CD4-positive, alpha-beta T cell treated with Interleukin-4 for 4 hours (primary cell): ENCODE measurements at places on chromosomes 4 and X.

DNA sequence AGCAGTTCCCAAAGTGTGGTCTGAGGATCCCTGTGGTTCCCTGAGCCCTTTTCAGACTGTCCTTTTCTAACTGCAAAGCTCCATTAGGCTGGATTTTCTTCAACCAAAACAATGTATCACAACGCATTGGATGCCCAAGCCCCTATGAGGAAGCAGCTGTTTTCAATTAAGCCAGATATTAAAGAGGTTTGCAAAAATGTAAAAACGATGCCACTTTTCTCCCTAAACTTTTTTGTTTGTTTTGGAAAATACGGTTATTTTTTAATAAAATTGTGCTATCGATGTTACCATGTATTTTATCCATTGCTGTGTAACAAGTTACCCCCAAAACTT, 170.4 kb upstream of the BCOR start:
- DNase-seq = no peak

GRCh38 chr4:123300222-123301039, 96.2 kb upstream of the SPRY1 start:
- DNase-seq = no peak

- DNase-seq = no peak
Observed at GRCh38 chr4:58515226-58515625, 1405.0 kb upstream of the IGFBP7 start.

DNA sequence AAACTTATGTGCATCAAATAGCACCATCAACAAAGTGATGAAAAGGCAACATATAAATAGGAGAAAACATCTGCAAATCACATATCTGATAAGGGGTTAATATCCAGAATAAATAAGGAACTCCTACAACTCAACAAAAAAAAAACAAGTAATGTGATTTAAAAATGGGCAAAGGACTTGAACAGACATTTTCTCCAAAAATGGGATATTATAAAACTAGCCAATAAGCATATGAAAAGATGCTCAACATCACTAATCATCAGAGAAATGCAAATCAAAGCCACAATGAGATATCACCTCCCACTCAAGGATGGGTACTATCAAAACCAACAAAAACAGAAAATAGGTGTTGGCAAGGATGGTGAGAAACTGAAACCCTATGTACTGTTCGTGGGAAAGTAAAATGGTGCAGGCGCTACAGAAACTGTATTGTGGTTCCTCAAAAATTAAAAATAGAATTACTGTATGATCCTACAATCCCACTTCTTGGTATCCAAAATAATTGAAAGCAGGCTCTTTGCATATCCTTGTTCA, 2.4 kb downstream of the DNAJB14 start:
- DNase-seq = peak; percentile 35

DNA sequence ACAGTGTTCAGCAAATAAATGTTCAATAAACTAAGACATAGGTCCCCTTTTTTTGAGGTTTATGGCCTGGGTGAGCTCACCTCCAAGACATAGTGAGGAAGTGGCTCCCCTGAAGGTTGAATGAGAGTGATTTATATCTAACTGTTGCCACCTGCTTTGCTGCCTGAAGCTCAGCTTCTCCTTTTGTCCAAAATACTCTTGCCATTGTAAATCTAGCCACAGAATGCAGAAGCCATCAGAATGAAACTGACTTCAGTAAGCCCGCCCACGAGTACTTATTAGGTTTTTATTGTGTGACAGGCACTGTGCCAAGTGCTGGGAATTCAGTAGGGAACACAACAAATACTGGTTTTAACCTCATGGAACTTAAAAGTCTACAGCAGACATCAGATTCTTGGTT, 18.0 kb downstream of the SPINK2 start:
- DNase-seq = no peak

DNA sequence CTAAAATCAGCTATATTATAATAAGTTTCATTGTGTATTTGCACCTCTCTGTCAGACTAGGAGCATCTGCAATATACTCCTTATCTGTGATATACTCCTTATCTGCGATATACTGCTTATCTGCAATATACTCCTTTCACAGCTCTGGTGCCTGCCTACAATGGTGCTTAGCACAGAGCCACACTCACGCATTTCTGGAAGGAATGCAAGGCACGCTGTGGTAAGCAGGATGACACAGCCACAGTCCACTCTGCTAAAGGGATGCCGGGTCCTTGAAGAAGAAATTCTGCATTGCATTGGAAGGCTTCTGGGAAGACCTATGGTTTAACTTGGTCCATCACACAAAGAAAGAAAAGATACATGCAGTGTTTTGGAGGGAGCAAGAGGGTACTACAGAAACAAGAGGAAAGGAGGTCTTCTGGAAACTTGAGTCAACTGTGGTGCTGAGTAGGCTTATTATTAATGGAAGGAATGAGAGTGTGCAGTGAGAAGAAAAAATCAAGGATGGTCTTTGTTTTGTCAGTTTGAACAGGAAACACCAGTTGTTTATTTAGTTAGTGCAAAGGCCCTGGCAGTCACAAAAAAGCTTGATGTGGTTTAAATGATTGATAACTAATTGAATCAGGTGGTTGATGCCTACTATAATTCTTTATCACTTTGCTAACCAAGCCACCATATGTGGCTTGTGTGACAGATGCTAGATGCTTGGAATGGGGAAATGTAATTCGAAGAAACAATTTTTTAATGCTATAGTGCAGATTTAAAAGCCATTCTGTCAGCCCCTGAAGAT, 342.3 kb downstream of the GRXCR1 start:
- no peak for DNase-seq

GRCh38 chr4:148827781-148828180, 385.6 kb upstream of the NR3C2 start:
- DNase-seq = no peak

GRCh38 chr4:10008609-10009005, 12.7 kb downstream of the SLC2A9 start:
- DNase-seq = no peak

GRCh38 chr4:8108991-8109390, 49.6 kb downstream of the ABLIM2 start:
- no peak for DNase-seq

DNA sequence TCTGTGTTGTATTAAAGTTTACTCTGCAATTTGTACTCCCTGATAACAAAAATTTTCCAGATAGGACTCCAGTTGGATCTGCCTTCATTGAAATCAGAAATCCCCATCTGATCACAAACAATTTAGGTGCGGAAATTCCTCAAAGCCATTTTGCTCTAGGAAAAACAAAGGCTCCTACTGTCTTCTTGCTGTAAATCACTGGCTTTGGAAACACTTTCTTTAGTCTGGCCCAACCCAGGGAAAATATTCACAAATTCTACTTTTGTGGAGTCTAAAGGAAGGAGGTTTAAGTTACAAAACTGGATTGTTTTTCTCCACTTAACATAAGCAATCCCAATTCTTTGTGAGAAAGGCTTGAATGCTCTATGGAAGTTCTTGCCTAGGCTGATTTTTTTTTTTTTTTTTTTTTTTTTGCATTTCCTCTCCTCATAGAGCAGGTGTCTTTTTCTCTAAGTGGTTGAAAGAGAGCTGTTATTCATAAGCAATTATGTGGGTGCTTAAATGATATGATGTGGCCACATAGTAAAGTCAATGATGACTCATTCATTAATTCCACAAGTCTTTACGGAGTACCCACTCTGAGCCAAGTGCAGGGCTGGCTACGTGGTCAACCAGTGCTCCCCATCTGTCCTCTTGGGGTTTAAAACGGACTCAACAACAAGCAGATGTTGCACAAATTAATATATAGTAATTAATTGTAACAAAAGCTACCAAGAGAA, 261.4 kb downstream of the LDB2 start:
- DNase-seq = no peak

DNA sequence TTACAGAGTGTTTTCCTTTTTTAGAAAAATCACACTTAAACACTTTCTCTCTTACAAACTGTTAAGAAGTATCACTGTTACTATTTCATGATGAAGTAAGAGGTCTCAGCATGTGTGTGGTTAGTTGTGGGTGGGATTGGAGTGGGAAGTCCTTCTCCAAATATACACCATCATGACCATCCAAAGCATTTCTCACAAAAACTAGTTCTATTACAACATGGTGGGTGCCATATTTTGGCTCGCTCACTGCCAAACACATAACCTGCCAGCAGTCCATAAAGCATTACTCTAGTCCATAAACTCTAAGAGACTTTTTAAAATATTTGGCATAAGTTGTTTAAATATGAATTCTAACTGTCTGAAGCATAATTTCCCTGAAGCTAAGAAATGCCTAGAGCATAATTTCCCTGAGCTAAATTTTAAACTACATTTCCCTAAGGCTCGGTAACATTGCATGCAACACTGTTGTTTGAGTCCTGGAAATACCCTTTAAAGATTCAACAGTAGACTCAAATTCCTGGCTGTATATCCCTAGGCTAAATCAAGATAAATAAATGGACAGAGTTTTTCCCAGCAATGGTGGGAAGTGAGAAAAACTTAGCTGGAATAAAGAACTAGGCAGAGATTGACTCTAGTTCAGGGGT, 415.0 kb upstream of the INTU start:
- DNase-seq = no peak

DNA sequence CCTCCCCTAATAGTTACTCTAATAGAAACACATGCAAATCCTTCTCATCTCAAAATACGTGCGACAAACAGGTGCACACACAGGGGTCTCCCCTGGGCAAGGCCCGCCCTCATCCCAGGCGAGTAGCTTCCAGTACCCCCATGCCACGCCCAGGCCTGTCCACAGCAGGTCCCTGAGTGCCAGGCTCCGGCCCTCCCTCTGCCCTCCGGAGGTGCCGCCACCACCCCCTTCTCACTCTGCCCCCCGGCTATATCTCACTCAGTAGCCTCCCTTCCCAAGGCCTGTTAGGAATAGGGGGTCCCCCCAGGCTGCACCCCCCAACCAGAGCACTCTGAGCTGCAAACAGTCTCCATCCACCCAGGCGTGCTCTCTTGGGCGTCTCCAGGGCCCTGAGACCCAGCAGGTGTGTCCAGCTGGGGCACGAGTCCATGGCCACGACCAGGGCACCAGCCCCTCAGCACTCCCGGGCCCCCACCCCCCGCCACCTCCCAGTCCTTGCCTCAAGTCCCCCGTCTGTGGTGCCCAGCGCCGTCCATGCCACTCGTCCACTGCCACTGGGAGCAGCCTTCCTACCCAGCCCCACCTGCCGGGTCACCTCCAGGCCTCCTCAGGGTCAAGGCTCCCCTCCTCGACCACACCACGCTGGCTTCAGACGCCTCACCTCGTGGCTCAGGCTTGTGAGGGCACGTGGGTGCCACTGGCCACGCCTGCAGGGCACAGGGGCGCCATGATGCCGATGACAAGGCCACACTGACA, 41.7 kb downstream of the FAM53A start:
- no peak for DNase-seq

- DNase-seq = no peak
Observed at GRCh38 chrX:139909712-139910111, 23.1 kb downstream of the ATP11C start.

- DNase-seq = no peak
Observed at GRCh38 chrX:125248931-125249330, 70.7 kb upstream of the TEX13C start.

DNA sequence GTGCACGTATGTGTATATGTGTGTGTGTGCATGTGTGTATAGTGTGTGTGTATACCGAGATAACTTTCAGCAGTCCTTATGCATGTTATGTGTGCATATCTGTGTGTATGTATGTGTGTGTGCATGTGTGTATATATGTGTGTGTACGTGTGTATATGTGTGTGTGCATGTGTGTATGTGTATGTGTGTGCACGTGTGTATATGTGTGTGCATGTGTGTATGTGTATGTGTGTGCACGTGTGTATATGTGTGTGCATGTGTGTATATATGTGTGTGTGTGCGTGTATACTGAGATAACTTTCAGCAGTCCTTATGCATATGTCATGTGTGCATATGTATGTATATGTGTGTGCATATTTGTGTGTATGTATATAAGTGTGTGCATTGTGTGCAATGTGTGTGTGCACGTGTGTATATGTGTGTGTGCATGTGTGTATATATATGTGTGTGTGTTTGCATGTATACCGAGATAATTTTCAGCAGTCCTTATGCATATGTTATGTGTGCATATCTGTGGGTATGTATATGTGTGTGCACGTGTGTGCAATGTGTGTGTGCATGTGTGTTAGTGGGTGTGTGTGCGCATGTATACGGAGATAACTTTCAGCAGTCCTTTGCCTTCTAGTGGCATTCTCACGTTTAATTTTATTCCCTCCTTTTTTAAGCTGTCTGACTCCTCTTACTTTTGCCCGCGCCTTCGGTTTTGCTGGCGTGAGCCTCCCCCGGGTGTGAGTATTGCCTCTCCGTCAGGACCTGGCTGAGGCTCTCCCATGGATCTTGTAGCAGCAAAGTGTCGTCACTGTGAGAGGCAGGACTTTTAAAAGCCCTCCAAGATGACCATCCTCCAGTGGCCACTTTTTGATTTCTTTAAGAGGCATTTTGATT, 99.6 kb upstream of the SHOX start:
- no peak for DNase-seq

- DNase-seq = no peak
Observed at GRCh38 chr4:143207555-143207954, 22.8 kb downstream of the USP38 start.

DNA sequence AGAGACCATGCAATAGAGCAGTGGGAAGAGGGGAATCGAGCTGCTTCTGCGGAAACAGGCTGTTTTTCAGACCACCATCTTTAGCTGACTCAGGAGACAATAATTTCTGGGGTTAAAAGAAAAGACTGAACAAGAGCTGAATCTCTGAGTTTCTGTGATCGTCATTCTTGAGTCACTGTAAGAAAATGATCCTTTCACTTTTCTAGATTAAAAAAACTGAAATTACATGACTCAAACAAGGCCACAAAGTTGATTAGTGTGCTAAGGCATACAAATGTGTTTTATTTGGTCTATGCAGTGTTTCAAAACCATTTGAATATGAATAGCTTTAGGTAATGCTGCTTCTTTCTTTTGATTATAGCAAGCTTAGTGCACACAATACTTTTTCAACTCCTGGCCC, 194.4 kb upstream of the RPL34 start:
- no peak for DNase-seq

GRCh38 chr4:56261027-56261426, 126.3 kb downstream of the AASDH start:
- no peak for DNase-seq

DNA sequence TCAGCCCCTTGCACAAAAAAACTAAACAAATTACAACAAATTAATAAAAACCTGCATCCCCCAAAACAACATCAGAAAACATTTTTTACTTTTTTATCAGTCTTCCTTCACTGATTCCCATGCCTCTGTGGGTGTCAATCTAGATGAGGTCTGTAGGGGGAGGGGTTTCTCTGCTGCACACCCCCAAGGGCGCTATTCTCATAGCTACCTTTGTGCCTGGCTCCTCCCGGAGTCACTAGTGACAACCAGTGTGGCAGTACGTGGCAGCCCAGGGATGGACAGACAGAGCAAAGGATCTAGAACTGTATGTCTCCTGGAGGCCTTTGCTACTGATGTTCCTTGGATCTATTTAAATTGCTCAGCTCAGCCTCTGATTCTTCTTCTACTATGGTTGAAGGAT, 228.1 kb upstream of the ANXA3 start:
- DNase-seq = no peak

DNA sequence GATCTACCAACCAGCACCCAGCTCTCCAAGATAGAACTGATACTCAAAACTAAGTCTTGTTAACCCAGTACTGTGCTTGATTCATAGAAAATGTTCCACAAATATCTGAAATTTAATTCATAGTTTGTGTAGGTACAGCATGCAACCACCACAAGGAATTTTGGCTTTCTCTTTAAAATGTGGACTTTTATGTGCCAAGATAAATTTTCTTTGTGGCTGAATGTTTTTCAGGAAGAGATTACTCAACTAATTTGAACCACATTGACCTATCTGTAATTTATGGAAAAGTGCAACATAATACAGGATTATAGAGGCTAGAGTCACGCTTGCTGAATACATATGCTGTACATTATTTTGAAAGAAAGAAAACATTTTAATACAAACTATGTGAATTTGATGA, 730.8 kb downstream of the IL1RAPL1 start:
- DNase-seq = no peak

GRCh38 chrX:35919536-35920309, at the start of gene CFAP47:
Gene CFAP47 (plus strand): TSS chrX:35919734. CDS start chrX:35919800, 66 bp downstream.
- DNase-seq = no peak
